ENCODE measurements at places on chromosomes 6 and 20.

- DNase-seq, result peak; percentile 59
Observed at GRCh38 chr6:45419571-45420082, 41.9 kb upstream of the SUPT3H start.

GRCh38 chr20:1891263-1892118 lies 3.7 kb upstream of the SIRPA start:
- DNase-seq, result no peak

- DNase-seq, result no peak
Observed at GRCh38 chr6:163757520-163757919, 343.0 kb downstream of the QKI start.

- DNase-seq, result no peak
Observed at GRCh38 chr20:40883097-40883496, 145.5 kb upstream of the TOP1 start.

DNA sequence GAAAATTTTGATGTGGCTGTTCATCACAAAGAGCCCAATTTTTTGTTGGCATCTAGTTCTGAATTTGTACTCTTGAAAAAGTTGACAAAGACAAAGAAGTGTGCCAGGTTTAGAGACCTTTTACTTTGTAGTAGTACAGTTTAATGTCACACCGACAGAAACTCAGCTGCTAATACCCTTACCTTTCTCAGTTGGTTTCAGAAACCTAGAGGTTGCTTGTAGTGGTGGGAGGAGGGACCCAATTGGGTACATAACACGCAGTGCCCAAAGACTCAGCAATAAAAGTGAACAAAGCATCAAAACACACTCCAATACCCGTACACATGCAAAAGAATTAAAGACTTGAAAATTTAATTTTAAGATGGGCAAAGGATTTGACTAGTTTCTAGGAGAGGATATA lies 203.7 kb downstream of the CDKAL1 start:
- DNase-seq, result no peak

GRCh38 chr6:146364816-146365594 lies 178.6 kb upstream of the RAB32 start:
- no peak for DNase-seq

GRCh38 chr6:63844287-63844686 lies 208.7 kb downstream of the PHF3 start:
- no peak for DNase-seq

- no peak for DNase-seq
Observed at GRCh38 chr20:37755665-37756064, 61.8 kb downstream of the CTNNBL1 start.

- DNase-seq, result no peak
Observed at GRCh38 chr6:35071347-35071994, 69.7 kb downstream of the TCP11 start.

DNA sequence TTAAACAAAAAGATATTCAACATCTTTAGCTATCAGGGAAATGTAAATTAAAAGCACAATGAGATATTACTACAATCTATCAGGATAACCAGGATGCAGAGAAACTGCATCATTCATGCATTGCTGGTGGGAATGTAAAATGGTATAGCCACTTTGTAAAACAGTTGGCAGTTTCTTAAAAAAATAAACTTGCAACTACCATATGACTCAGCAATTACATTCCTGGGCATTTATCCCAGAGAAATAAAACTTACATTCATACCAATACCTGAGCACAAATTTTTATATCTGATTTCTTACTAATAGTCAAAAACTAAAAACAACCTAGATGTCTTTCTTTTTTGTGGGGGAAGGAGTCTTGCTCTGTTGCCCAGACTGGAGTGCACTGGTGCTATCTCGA lies 190.3 kb upstream of the TAB2 start:
- DNase-seq, result no peak

- DNase-seq, result no peak
Observed at GRCh38 chr6:111812060-111813038, 60.9 kb downstream of the FYN start.

DNA sequence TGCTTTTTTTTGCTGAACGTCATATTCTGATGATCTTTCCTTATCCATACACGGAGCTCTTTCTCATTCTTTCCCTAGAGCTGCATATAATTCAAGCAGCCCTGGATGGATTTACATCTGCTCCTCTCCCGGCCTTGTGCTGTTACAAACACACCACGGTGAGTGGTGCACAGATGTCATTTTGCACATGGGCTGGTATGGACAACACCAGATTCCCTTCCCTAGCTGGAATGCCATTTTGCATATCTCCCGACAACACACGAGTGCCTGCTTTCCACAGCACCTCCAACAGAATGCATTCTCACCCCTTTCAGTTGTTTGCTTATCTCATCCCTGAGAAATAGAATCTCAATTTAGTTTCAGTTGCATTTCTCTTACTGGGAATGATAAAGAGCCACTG lies 69.5 kb upstream of the AFDN start:
- no peak for DNase-seq

DNA sequence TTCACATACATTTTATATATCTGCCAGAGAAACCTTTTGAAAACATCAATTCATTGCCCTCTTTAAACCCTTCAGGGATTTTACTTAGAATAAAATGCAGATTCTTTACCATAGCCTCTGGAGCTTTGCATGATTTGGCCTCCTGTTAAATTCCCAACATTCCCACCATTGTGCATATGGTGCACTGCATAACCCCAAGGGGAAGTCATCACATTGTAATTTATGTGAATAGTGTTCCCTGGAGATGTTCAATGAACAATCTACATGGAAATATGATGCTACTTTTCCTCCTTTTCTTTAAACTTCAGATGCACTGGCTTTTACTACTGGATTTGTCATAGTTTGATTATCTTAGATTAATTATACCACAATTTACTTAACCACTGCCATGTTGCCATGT lies 94.7 kb downstream of the PHF3 start:
- no peak for DNase-seq

DNA sequence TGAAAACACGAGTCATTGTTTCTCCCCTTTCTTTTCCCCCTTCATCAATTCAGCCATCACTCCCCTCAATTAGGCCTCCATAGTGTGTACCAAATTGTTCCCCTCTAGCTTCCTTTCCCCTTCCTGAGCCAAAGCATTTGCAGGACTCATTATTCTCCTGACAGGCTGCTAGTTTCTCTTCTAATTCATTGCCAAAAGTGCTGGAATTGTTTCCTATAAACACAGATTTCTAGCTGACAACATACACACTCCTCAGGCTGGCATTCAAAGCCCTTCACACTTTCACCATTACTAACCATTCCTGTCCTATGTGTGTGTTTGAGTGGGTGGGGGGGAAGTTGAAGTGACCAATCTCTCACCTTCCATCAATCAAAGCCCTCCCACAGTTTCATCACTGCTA lies 444.2 kb upstream of the OPRM1 start:
- DNase-seq, result no peak

DNA sequence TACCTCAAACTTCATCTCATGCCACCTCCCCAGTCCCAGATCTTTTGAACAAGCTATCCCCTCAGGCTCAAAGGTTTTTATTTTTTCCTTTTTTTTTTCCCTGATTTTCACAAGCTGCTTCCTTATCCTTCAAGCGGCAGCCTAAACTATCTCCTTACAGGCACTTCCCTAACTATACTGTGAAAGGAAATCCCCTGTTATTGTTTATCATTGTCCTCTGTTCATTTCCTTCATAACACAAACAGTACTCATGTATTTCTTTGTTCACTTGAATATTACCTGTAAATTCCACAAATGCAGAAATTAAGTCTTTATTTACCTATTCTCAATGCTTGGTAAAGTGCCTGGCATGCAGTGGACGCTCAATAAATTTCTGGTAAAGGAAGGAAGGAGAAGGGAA lies 48.9 kb downstream of the ME1 start:
- no peak for DNase-seq

DNA sequence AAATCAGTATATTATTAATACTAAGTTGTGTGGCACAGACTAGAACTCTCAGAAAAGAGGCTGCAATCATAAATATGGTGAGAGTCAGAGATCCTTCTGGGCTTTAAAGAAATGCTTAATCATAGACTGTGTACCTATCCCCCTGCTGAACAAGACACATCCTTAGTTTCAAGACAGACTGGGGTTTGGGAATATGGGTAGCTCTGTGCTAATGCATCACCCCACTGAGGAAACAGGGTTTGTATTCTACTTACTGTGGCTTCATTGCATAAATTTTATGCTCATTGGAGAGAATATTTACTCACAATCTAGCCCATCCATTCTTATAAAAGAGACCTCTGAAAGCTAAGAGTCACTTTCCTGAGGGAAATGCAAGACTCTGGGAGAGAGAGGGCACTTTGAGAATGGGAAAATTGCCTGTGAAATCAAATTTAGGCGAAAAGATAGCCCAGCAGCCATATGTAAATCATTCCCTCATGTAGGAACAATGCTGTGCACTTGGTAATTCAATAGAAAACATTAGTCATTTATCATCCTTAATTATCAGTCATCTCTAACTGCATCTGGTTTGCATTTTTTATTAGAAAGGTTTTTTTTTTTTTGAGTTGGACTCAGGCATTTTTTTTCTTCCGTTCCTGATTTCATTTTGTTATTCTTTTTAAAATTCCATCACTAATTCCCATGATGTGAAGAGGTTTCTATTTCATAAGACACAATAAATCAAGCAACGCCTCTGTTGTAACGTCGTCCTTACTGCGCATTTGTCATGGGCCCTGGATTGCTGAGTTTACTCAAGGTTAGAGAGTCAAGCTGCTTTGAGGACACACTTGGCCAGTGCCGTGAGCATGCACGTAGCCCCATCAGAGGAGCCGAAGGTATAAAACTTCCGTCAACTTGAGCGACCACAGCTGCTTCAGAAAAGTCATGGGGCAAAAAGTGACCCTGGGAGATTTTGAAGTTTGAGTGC lies 91.8 kb downstream of the TRMT11 start:
- no peak for DNase-seq

All from stimulated activated CD4-positive, alpha-beta T cell treated with anti-CD3 and anti-CD28 coated beads, Interleukin-12 subunit alpha, Interleukin-12 subunit beta, amount 100 ng/mL, for 4 hours (primary cell).